ENCODE measurements at places on chromosomes 2 and 18.

- no peak for DNase-seq
Measured at GRCh38 chr18:22238036-22238435, 68.6 kb downstream of the GATA6 start.

DNA sequence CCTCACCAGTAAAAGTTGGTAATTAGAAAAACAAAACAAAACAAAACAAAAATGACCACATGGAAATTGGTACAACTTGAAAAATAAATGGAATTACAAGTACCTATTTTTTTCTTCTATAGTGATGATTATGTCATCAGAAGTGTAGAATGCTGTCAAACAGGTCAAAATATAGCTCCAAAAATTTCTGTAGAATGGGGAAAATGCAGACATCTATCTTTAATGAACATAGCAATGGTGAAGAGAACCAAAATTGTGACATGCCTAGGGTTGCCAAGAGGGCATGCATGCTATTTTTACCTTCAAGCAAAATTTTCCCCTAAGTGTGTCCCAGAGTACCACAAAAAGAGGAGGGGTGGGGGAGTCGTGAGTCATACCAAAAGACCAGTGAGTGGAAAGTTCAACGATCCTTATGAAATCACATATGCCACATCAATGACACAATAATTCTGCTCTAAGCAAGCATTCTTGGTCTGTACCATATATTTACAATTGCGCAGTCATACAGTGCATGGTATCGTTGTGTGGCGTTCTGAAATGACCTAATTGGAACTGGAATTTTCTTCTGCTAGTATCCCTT is 1436.4 kb downstream of the SUCLG1 start:
- no peak for DNase-seq

DNA sequence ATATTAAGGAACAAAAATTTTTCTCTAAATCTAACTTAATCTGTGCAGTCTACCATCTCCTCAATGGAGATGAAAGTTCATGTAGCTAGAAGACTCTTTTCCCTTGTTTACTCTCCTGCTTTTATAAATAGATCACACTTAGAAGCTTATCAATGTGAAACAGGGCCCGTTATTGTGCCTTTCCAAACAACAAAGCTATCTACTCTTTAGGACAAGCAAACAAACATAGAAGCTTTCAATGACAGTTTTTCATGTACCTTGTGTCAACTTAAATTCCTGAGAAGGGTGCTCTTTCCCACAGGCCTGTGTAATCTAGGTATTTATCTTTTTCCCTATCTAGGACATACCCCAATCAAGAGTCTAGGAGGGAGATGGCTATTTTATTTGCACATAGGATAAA is 247.8 kb upstream of the CWC22 start:
- no peak for DNase-seq

DNA sequence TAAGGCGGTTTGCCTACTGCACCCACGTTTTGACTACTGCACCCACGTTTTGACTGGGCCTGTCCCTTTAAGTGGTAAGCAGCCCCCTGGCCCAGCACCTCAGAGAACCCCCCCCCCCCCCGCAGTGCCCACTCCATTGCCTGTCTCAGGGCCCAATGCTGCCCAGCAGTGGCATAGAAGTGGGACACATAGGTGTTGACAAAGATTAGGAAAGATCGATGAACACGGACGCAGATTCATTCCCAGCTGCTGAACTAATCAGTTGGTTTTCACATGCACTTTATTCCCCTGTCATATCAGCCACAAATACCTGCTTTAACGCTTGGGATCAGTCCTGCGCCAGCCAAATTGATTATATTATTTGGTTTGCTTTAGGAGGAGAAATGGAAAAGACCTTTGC is 268.8 kb upstream of the SKOR2 start:
- DNase-seq = no peak

DNA sequence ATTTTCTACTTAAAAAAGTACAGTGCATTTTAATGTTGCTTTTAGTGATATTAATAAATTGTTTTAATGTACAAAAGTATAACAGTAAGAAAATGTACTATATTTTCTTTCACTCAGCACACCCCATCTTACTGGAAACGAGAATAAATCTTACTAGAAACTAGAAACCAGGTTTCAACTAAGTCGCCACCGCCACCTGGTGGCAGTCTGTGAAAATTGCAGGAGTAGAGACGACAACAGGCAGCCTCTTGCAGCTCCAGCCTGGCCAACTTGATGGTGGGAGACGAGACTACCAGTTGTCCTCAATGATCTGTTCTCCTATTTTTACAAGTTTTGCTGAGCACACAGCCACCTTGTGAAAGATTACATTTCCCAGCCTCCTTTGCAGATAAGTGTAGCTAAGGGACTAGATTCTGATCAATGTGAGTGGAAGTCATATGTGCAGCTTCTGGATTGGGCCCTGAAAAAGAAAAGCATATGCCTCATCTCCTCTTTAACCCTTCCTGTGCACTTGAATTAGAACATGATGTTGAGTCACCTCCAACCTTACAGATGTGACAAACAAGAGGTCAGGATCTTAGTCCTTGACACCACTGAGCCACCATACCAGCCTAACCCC is 8.7 kb downstream of the OTOF start:
- no peak for DNase-seq

GRCh38 chr18:66916834-66917233 is 312.9 kb upstream of the CDH19 start:
- no peak for DNase-seq

- DNase-seq = no peak
Measured at GRCh38 chr2:85996591-85996990, 107.8 kb upstream of the ST3GAL5 start.

- DNase-seq = no peak
Measured at GRCh38 chr2:3208179-3208578, 169.4 kb downstream of the EIPR1 start.

DNA sequence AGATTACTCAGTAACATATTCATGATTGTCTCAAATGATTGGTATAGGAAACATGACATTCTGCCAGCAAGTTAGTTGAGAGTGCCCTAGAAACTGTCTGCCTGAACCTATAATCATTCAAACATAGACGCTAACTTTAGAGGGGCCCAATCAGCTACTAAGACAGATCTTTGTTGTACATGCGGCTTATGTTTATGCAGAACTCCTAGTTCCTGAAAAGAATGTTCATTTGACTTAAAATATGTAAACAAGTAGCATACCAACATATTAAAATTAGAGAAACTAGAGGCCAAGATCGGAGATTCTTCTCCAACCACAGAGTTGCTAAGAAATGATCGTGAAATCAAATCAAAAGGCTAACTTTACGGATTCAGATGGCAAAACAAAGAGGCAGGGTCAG is 4.2 kb upstream of the METAP1D start:
- no peak for DNase-seq

DNA sequence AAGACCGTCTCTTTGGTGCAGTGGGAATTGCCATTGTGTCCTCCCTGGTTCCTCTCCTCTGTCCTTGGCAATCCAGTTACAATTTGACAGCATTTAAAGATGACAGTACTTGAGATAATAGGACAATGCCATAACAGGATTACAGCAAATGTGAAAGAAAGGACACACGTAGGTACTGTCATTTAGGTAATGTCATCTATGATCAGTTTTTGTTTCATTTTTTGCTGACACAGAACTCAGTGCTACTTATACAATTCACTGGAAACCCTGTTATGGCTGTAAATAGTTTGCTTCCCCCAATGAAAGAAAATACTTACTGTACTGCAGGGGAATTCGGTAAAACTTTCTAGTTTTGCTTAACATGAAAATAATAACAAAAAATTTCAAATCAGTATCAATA is 65.2 kb downstream of the BCL11A start:
- no peak for DNase-seq

- DNase-seq = no peak
Measured at GRCh38 chr2:218732761-218733158, 22.1 kb downstream of the TTLL4 start.

DNA sequence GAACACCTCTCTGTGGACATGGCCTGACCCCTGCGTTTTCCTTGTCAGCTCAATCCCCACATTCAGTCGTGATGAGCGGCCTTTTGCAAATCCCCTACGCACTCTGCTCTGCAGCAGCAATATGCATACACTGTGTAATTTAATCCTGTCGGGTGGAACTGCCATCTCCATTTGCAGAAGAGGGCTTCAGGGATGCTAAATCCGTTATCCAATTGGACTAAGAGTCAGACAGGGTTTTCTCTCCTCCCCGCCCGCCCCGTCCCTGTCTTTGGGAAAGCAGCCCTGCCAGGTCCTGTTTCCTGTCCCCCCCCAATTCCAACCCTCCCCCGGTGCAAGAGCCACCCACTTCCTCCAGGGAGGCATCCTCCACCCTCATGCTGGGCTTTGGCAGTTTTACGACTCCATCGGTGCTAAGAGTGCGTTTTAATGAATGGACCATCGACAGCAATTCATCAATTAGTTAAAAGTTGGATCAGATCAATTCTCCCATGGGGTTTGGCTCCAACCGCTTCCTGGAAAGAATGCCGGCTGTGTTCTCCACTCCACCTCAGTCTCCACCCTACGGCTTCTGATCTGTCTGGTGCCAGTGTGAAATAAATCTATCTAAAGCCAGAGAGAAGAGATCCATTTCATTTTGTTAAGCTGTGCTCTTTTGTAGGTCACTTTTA is 53.5 kb upstream of the ASAP2 start:
- DNase-seq = no peak

GRCh38 chr2:96359310-96359709 is 23.7 kb downstream of the NCAPH start:
- DNase-seq = no peak

- no peak for DNase-seq
Measured at GRCh38 chr18:54382733-54383252, 25.1 kb downstream of the C18orf54 start.

DNA sequence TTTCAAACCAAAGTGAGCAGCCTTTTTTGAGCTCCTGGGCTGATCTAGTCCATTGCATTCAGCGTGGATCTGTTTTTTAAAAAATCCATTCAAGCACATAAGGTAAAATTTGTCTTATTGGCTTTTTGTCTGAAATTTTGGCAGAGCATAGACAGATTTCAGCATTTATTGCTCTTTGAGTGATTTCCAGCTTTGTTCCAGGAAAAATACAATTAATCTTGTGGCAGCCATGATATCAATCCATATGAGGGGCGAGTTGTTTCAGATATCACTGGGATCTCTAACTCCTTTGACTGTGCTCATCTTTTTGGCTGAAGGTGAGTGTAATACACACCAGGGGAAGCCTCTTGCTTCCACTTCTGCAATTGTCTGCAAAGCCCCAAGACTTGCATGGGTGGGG is 523.9 kb downstream of the SLC4A3 start:
- no peak for DNase-seq

GRCh38 chr18:26999797-27000196 is 134.3 kb upstream of the AQP4 start:
- DNase-seq = no peak

GRCh38 chr18:12239431-12239830 is 14.7 kb upstream of the CIDEA start:
- DNase-seq = no peak
